ENCODE measurements at places on chromosomes 7 and 10.
A peak's percentile ranks its signal among the peaks of the same experiment; 100 is the strongest.

- DNase-seq: peak; percentile 84
These were observed 887 bp downstream of the COL13A1 start for GRCh38 chr10:69802424-69803161.

DNA sequence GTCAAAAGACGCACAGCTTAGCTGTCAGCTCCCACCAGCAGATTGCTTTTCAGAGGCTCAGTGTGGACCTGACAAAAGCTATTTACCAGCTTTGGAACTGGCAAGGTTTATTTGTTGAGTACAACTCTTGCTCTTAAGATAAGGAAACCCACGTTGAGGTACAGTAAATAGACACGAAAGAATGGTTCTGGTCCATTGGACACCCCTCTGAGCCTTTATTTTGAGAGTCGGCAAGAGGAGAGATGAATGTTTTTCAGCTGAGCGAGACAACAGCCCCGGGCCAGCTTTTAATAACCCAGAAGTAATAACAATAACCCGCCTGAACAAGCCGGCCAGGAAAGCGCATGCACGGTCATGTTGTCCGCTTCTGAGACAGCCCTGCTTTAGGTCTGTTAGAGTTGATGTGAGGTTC, 49.0 kb downstream of the WNT2 start:
- no peak for DNase-seq

- DNase-seq: no peak
These were observed 1.7 kb upstream of the CYCS start for GRCh38 chr7:25126751-25127150.

DNA sequence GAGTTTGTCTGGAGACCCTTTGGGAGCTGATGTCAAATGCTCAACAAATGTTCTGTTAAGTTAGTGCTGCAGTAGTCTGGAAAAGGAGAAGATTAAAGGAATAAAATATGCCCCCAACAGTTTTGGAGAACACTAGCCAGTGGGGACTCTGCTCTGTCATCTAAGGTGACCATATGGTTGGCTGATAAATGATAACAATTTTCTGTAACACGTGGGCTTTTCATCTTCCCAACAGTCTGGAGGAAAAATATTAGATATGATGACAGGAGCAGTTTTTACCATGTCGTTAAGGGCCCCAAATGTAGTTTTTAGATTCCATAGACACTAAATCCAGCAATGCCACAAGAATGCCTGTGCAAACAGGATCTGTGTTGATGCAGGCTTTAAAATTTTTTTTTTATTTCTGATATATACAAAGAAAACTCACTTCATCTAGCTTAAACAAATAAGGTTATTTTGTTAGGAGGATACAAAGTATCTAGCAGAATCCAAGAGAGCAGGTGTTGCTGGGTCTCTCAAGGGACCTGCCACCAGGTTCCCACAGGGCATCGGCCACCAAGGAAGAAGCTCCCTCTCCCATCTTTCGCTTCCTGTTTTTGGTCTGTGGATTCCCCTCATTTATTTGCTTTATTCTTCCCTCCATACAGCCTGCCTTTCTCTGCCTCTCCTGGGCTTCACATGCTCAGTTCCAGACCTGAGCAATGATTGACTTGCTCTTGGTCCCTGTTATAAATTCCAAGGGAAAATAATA, 6.2 kb upstream of the CFAP58 start:
- DNase-seq: no peak

GRCh38 chr7:118573085-118573484, 348.6 kb downstream of the ANKRD7 start:
- peak; percentile 16 for DNase-seq

DNA sequence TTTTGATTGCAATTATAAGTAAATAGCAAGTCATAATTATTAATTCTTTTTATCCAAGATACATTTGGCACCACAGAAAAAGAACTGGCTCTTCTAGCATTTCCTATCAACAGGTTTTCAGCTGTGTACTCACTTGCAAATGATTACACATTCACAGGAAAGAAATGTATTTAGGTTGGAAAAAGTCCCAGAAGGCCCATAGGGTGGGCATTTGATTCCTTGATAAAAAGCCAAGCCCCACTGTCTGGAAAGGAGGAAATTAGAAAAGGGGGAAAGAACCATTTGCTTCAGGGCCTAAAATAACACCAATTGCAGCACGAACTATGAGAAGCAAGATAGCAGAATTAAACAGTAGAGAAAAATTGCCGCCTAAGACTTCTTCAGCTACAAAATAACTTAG, 80.8 kb upstream of the COL1A2 start:
- DNase-seq: peak; percentile 91

DNA sequence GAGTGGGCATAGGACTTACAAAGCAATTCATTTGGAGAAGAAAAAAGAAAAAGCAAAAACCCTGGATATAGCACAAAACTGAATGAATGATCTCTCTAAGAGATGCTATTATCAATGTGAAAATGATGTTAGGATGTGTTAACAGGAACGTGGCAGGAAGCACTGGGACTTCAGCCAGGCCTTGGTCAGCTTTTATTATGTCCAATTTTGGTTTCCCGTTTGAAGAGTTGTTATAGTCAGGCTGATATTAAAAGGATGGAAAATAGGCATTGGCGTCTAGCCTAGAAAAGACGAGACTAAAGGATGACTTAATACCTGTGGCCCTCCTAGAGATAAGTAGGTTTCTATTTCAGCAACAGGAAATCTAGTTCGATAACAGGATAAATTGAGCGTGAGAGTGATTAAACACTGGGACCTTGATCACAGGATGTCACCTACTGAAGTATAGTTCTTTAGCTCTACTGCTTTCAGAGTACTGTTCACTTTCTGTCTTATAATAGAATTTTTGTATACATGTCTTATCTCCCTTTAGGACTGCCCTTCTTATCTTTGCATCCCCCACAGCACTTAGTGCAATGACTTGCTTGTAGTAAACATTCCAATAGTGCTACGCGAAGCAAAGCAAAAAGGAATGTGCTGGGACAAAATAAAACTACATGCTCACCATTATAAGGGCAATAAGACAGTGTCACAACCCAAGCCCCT, 99.8 kb upstream of the AGBL3 start:
- peak; percentile 57 for DNase-seq

DNA sequence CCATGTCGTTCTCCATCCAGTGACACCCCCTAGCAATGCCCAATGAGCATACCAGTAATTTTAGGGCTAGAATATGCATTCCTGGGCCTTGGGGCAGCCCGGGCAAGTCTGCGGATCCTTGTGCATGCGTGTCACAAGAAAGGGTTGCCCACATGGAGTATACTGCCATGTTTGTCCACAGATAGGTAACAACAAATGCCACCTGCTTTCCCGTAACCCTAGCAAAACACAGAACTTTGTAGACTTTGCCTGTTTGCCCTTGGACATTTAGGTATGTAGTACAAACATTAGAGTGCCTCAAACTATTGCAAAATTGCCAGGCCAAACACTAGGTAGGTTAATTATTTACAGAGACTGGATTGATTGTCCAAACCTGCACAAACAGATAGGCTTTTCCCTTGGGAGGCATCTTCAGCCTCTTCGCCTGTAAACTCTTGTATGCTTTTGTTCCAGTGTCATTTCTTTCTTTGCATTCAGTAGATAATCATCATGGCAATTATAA, 117.0 kb downstream of the ADCY1 start:
- DNase-seq: no peak

- peak; percentile 67 for DNase-seq
These were observed 226.9 kb downstream of the WDR11 start for GRCh38 chr10:121078036-121078435.

DNA sequence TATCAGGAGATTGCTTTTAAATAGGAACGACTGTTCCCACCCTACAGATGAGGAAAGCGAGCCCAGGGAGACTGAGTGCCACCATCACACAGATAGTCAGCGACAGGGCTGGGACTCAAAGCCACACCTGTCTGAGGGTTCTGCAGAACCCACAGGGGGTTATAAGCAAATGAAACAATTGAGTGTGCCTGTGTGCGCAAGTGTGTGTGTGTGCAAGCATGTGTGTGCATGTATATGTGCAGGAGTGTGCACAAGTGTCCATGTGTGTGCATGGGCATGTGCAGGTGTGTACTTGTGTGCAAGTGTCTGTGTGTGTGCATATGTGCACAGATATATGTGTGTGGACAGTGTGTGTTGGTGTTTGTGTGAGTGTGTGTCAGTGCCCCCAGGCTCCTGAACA, 280.2 kb downstream of the GRID1 start:
- no peak for DNase-seq

DNA sequence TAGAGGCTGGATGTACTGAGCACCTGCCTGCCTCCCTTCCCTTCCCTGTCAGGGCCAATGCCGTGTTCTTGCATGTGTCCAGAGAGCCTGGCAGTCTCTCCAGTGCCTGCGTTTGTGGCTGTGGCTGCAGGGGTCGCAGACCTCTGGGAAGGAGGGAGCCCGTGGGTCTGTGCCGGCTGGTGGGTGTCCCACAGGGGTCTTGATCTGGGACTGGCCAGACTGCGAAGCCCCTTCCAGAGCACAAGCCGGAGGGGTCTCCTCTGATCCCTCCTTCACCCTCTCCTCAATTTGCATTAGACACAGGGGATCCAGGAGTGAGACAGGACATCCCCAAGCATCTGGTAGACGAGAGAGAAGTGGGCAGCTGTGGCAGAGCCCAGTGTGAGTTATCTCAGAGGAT, 199.2 kb downstream of the ADARB2 start:
- no peak for DNase-seq

- DNase-seq: no peak
These were observed 478.1 kb downstream of the PTPRN2 start for GRCh38 chr7:158109364-158110033.

DNA sequence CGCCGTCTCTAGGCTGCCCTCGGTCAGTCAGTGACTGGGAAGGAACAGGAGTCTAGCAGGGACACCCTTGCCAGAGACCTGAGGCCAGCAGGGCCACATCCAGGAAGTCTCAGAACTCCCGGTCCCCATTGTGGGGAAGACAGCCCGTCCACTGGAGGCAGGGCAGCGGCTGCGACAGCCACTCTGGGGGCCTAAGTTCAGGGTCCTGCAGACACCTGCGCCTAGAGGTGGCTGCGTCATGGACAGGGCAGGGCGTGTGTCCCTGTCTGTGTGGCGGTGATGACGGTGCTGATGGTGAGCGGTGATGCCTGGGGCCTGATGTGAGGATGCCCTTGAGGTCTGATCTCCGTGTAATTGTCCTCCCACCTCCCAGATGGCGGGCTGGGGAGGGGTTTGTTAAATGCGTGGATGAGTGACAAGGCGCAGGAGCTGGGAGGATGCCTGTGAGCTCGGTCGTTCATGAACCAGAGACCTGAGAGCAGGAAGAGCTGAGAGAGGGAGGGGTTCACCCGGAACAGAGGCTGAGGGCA, 537.9 kb upstream of the FOXK1 start:
- DNase-seq: no peak

DNA sequence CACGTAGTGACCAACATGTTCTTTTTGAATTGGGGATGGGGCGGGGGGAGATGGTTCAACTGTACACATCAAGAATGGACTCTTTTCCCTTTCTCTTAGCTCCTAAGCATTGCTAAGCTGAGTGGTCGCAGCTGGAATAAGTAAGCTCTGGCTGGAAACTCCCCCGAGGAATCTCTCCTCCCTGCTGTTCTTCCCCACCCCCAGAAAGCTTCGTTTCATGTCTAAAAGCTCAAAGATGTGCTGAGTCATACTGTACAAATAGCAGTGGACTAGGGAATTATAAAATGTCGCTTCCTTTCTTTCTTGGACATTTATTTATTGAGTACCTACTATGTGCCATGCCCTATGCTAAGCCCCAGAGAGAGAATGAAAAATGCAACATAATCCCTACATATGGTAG, 191.1 kb upstream of the ADO start:
- peak; percentile 59 for DNase-seq

GRCh38 chr7:39493934-39494333, 72.3 kb upstream of the YAE1 start:
- DNase-seq: no peak

DNA sequence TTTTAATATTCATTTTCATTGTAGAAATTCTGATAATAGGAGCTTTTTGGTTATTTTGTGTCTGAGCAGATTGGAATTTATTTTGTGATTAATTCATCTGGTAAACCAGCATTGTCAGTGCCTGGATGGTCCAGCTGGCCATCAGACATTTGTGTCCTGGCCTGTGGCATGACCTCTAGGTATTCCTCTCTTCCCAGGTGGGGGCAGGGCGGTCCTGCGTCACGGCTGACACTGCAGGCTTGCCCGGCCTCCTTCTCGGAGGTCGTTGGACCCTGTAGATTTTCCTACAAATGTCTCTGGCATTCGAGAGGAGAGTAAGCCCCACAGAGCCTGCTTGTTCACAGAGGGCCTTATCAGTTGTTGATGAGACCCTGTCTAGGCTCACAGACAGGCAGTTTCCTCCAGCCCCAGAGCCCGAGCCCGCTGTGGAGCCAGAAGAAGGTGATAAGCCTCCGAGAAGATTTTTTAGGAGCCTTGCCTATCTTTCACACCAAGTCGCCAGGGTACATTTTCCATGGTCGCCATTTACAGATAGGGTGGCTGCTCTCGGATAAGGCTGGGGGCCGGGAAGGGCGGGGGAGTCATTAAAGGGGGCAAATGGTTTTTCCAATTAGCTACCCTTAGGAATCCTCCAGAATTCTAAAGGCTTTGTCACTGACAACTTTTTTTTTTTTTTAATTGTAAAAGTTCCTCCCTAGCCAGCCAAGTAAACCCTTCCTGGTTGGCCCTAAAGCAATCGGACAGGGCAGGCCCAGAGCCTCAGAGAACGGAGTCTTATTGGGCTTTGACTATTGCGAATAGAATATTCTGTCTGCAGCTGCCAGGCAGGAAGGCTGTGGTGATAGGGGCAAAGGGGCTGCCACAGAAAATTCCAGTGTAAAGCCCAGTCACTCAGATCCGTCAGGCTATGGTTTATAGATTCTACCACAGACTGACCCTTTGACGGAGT, 78.1 kb upstream of the TBX20 start:
- DNase-seq: no peak

GRCh38 chr7:122750389-122750788, 47.7 kb upstream of the RNF148 start:
- DNase-seq: no peak

GRCh38 chr10:92573091-92573797, 649 bp downstream of the IDE start:
- DNase-seq: peak; percentile 71

- no peak for DNase-seq
These were observed 60.3 kb upstream of the UNC5B start for GRCh38 chr10:71152043-71152442.

- peak; percentile 91 for DNase-seq
These were observed 89.2 kb downstream of the RNF216 start for GRCh38 chr7:5692112-5692844.

DNA sequence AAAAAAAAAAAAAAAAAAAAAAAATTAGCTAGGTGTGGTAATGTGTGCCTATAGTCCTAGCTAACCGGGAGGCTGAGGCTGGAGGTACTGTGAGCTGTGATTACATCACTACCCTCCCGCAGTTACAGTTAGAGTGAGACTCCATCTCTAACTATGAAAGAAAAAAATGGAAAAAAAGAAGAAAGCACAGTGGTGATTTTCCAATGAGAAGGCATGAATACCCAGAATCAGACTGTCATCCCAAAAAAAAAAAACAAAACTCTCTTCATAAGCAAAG, 269.9 kb upstream of the MKLN1 start:
- DNase-seq: no peak

GRCh38 chr7:5598769-5599371, 175.2 kb upstream of the TNRC18 start:
- no peak for DNase-seq

DNA sequence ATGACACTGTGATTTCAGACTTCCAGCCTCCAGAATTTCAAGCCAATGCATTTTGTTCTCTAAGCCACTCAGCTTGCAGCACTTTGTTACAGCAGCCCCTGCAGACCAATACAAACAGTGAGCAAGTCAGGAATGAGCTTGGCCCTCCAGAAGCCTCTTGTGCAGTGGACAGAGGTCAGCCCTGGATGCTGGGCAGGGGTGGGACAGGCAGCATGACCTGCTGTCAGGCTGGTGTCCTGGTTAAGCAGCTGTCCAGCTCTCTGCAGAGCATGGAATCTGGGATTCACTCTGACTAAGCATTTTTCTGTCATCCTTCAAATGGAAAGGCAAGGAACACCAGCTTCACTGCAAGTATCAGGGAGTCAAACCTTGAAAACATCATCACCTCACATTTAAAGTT, 85.5 kb upstream of the GDF10 start:
- DNase-seq: no peak
